ENCODE measurements at places on chromosomes 4 and X.

DNA sequence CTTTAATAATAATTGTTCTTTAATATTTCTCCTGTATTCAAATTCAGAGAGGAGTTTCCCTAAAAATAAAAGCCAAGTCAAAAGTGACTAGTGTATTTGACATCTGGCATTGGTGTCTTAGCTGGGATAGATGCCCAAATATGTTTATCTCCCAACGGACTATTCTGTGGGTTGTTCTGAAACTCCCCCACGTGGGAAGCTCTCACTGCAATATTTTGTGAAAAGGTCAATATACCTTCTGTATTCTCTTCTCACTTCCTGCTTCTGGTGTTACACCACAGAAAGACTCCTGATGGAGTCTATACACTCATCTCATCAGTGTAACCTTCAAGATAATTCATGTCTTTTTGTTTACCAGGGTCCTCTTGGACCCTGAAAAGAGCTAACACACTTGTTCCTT, 2052.8 kb upstream of the TENM3 start:
- DNase-seq = no peak

GRCh38 chr4:18167831-18168230, 146.3 kb upstream of the LCORL start:
- no peak for DNase-seq

- no peak for DNase-seq
Measured at GRCh38 chr4:145090380-145090779, 7.6 kb downstream of the ANAPC10 start.

DNA sequence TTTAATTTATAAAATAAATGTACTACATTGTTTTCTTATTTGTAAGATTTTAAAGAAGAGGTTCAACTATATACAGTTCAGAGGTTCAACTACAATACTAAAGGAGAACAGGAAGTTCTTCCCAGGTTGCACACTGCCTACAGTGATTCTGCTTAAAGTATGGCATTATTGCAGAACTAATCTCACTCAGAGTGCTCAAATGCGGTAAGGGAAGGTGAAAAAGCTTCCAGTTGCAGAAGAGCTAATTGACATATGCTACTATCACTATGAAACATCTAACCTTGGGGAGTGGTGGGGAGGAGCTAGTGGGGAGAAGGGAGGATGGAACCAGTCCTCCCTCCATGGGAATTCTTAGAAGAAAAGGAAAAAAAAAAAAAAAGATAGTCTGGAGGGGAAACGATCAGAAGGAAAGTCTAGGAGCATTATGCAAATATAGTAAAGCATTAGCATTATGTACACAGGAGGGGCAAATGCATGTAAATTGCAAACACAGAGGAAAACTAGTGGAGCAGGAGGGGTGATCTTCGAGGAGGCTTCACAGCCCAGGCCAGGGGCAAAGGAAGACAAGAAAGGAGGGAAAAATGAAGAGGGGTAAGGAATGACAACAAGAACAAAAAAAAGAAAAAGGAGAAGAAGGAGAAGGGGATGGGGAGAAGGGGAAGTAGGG, 32.0 kb upstream of the MMAA start:
- no peak for DNase-seq

DNA sequence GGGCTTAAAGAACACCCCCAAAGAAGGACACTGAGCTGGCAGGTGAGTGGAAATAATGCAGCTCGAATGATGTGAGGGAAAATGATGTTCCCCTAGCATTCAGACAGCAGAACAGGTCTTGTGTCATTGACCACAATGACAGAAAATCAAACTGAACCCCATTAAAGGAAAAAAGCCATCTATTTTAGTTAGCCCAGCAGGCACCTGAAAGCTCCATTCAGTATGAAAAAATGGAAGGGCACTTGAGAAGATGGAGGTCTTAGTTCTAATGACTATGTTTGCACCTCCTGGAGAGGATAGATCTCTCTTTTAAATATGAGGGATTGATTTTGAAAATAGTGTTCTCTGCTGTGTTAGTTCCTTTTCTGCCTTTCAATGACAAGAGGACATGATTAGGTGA, 323.1 kb downstream of the NKX6-1 start:
- DNase-seq = no peak

- DNase-seq = no peak
Measured at GRCh38 chr4:183136855-183137254, 37.8 kb downstream of the WWC2 start.

DNA sequence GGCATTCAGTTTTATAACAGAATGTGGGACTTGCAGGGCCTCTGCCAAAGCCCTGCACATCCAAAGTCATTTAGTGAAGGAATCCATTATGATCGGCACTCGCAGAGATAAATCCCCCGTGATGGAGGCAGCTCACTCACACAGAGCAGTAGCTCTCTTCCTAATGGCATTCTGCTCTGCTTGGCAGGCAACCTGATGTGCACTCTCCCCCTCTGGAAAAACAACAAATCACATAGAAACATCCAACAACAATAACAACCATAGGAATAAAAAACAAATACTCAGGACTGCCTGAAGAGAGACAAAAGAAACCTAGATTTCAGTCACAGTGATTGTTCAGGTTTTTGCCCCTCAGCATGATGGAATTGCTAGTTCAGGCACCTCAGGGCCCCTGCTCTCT, 59.7 kb downstream of the NAA11 start:
- DNase-seq = no peak

- DNase-seq = no peak
Measured at GRCh38 chr4:2623442-2623841, 87.0 kb downstream of the FAM193A start.

- no peak for DNase-seq
Measured at GRCh38 chr4:146490106-146490505, 31.6 kb downstream of the SLC10A7 start.

DNA sequence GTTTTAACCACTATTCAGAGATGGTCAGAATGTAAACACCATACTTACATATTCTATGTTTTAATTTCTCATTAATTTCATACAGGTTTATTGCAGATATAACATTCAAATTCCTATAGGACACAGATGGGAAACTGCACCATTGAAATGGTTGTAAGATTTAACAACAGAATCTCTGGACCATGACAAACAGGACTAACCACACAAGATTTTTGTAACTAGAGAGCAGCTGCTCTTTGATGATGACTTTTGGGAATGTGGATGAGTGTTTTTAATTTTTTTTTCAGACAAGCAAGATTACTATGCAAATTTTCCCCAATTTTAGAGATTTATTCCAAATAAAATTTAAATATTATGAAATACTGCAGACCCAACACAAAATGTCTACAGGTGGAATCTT, 610.2 kb downstream of the PCDH18 start:
- DNase-seq = no peak

- no peak for DNase-seq
Measured at GRCh38 chrX:134735015-134735414, 76.7 kb upstream of the PLAC1 start.

DNA sequence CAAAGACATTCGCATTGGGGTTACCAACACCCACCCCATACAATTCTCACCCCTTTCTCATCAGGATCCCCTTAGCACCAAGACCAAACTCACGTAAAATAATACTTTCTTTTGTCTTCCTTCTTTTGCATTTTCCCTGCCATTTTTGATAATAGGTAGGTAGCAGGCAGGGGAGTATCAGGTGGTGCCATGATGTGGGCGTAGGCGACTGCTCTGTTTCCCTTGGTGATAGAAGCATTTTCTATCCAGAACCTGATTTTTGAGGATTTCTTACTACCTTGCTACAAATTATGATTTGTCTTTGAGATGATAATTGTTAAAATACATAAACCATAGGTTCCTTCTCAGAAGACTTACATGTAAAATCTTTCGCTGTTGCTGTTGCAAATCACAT, 150.3 kb downstream of the DCTD start:
- DNase-seq = no peak

DNA sequence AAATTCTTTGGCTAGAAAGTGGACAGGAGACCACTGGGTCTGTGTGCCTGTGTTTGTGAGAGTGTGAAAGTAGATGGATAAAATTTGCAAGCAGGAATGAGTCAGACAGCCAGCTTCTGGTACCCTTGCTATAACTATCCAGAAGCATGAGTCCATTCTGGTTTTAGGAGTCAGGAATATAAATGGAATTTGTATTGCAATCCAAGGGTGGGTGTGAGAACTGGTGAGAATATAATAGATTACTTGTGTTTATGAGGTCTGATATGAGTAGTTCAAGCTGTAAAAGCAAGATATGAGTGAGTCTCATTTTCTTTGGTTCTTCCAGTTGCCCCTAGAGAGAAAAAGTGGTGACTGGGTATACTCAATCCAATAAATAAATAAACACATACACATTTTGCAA, 212.7 kb upstream of the TAPT1 start:
- no peak for DNase-seq

GRCh38 chr4:102503831-102504786, 3.0 kb downstream of the NFKB1 start:
- no peak for DNase-seq

GRCh38 chr4:150078579-150079080, 385 bp downstream of the DCLK2 start:
- DNase-seq = peak; percentile 61

DNA sequence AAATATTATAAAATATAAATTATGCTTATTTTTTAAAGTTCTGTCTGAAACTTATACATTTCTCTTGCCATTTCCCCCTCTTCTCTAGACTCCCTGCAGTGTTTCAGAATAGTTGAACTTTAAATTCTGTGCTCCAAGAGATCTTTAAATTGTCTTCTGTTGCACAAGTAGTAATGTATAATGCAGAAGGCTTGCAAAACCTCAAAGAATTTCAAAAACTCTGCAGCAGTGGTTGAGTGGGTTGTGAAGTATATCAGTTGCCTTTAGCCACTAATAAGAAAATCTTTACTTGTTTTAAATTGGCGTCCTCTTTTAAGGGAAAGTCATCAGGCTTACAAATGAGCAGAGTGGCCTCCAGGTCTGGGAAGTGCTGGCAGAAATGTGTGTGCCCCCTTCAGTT, 1153.3 kb upstream of the PABPC4L start:
- DNase-seq = no peak

DNA sequence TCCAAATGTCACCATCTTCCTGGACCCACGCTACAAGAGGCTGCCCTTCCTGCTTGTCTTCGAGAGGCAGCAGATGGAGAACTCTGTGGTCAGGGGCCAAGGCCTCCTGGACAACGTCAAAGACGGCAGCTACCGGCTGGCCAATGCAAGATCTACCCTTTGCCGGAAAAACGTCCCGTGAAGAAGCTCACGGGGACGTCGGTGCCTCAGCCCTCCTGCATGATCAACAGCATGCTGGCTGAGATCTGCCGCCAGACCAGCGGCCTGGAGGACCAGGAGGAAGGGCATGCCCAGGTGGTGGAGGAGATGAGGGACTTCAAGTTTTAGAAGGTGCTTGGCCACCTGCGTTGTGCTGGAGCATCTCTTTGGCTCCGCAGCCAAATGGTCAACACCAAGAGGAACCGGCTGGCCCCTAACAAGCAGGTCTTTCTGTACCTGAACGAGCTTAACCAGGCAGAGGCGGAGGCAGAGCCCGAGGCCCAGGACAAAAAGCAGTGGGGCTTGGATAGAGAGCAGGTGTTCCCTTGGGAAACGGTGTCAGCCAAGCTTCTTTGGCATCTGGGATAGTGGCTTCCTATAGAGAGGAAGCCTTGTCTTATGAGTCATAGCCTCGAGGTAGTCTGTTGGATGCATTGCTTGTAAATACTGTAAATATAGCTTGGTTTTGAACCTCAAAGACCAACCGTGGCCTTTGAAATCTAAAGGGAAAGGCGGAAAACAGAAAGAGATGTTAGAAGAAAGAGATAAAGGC, 94.8 kb upstream of the ELOVL6 start:
- DNase-seq = no peak

- no peak for DNase-seq
Measured at GRCh38 chr4:145107126-145107525, 9.0 kb downstream of the ABCE1 start.

DNA sequence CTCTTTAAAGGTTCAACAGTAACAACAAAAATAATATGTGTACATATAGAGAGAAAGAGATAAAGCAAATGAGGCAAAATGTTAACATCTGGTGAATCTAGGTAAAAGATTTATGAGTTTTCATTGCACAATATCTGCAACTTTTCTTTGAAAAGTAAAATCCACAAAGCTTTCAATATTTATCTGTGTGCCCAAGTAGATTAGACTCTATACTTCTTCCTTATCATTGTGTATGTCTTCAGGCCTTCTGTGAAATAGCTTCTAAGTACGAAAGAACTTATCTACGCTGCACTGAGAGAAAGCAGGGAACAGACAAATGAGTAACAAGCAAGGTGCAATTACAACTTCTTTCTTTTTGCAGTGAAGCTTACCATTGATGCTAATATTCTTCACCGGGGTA, 81.6 kb downstream of the NPNT start:
- no peak for DNase-seq

DNA sequence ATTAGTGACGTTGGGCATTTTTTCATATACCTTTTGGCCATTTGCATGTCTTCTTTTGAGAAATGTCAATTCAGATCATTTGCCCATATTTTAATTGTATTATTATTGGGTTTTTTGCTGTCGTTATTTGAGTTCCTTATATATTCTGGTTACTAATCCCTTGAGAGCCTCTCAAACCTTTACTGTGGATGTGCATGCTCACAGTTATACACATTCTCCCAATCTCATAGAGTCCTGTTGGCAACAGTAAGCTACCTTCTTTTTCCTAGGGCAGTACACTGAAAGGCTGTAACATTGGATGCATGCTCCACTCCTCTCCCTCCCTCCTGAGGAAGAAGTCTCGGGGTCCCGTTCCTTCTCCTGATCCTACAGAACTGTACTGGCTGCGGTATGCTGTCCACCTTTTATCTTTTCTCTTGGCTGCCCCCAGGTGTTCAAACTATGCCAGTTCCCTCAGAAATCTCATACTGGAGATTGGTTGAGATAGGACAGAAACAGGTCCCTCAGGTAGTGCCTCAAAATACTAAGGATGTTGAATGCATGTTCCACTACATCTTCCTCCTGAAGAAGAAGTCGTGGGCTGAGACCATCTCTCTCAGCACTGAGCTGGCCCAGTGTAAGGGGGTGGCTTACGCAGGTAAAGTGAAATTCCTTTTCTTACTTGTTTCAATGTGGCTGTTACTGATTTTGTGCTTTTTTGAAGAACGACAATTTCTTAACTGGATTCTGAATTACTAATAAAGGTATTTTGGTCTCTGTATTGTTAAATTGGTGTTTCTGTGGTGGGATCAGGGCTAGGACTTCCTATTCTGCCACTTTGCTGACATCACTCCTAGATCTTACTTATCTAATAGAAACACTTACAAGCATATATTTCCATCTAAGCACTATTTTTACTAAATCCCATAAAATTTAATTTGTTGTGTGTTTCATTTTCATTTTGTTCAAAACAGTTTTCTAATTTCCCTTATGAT, 145.4 kb upstream of the HUWE1 start:
- peak; percentile 1 for DNase-seq

DNA sequence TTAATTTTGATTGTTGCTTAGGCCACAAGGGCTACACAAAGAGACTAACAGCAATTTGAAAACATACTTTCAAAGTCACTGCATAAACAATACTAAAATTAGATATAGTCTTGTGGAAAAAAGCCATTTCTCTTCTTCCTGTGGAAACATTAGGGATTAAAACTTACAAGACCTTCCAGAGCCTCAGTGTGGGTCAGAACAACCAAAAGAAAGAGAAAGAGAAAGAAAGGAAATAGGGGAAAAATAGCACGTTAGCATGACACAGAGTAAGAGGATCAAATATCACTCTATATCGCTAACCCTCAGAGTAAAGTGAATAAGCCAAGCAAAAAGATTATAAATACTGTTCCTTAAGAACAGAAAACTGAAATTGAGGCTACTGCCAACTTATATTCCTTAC, 127.8 kb upstream of the DIAPH2 start:
- no peak for DNase-seq

GRCh38 chrX:46301903-46302302, 243.3 kb downstream of the ZNF674 start:
- no peak for DNase-seq

- DNase-seq = peak; percentile 1
Measured at GRCh38 chr4:179027569-179027968, 1585.3 kb upstream of the AGA start.
